Pons (tissue), 1 donor: ENCODE measurements at places on chromosomes 7 and 10.

GRCh38 chr10:30386801-30387588 lies 37.9 kb upstream of the MTPAP start:
- DNase-seq: no peak

GRCh38 chr10:106378251-106378650 lies 786.3 kb downstream of the SORCS1 start:
- no peak for DNase-seq

DNA sequence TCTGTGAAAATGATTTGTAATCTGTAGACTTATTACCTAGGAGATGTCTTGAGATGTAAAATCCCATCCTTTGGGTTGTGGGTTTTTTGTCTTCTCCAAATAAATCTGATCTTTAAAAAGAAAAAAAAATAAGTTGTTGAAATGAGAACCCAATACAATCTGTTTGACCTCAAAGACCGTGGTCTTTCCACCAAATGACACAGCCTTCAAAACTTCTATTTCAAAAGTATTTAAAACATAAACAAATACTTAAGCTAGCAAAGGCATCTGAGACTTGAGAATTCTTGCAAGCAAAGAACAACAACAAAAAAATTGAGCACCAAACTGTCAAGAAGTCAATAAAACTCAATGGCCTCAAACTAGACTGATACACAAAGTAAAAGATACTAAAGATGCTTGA lies 67.9 kb upstream of the HECW1 start:
- no peak for DNase-seq

GRCh38 chr10:58838561-58839208 lies 326.0 kb downstream of the BICC1 start:
- DNase-seq: no peak

GRCh38 chr10:79079054-79079397 lies 10.3 kb downstream of the ZMIZ1 start:
- DNase-seq: no peak

GRCh38 chr7:23418046-23418445 lies 52.2 kb downstream of the IGF2BP3 start:
- DNase-seq: no peak

GRCh38 chr7:135285547-135286233 lies 52.1 kb downstream of the STRA8 start:
- no peak for DNase-seq

DNA sequence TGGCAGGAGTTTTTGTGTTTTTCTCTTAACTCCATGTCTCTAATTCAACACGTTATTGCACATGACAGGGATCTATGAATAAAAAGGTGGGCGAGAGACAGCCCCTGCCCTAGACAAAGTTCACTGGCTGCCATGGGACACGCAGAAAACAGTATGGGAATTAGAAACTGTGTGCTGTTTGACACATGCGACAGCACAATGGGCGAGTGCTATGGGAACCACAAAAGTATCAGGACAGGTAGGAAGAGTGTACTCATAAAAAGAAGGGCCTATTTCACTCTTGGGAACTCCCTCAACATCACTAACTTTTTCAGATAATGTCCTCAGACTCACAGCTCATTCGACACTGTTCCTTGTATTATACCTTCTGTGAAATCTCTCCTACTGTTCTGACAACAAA lies 45.7 kb downstream of the MINDY3 start:
- DNase-seq: no peak

- no peak for DNase-seq
Measured at GRCh38 chr10:111233439-111233838, 156.6 kb downstream of the ADRA2A start.

DNA sequence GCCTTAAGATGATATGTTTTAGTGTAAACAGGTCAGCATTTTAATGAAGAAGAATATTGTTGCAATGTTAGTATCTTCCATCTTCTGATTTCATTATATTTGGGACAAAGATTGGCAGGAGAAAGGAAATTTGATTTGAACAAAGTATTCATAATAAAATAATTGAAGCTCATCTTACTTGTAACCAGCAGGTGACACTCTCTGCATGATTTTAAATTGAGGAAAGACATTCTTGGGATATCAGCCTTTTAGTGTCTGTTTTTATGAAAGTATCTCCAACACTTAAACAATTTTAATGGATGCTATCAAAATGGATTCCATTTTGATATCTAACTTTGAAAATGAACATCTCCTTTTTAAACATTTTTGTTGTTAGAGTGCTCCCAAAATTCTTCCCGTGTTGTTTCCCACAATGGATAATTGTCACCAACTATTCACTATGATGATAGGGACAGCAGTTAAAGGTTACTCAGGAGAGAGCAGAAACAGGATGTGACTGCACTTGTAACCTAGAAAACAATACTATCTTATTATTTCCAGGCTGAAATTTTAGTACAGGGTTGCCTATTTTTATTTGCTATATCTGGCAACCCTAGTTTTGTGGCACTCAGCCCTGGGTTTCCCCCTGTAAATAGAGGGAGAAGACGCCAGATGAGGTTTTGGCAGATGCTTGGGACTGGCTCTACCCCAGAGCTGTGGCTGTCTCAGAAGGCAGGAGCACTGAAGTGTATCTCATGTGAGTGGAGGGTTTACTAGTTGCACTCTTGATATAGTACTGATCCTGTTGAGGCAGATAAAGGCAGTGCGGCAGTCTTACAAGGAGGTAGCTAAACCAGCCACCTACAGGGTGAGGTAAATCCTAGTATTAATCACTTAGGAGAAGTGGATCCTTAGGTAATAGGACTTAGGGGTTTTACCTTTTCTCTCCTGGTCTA lies 31.0 kb upstream of the ABCB4 start:
- peak; percentile 45 for DNase-seq

GRCh38 chr7:51262796-51263531 lies 53.6 kb downstream of the COBL start:
- no peak for DNase-seq

GRCh38 chr10:6909905-6910560 lies 330.0 kb upstream of the PRKCQ start:
- no peak for DNase-seq

DNA sequence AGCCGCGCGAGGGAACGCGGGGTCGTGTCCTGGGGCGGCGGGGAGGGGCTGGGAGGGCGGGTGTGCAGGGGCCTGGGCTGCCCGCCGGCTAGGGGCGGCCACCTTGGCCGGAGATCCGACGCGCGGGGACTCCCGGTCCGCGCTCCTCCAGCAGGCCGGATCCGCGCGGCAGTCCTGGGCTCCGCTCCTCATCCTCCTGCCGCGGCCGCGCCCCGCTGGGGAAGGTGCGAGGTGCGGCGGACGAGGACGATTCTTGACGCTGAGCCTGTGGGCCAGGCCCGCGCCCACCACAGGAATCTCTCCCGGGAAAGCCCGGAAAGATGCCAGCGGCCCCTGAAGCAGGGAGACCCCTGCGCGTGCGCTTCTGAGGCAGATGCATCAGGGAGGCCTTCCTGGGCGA lies 6.6 kb upstream of the OGDHL start:
- DNase-seq: no peak

DNA sequence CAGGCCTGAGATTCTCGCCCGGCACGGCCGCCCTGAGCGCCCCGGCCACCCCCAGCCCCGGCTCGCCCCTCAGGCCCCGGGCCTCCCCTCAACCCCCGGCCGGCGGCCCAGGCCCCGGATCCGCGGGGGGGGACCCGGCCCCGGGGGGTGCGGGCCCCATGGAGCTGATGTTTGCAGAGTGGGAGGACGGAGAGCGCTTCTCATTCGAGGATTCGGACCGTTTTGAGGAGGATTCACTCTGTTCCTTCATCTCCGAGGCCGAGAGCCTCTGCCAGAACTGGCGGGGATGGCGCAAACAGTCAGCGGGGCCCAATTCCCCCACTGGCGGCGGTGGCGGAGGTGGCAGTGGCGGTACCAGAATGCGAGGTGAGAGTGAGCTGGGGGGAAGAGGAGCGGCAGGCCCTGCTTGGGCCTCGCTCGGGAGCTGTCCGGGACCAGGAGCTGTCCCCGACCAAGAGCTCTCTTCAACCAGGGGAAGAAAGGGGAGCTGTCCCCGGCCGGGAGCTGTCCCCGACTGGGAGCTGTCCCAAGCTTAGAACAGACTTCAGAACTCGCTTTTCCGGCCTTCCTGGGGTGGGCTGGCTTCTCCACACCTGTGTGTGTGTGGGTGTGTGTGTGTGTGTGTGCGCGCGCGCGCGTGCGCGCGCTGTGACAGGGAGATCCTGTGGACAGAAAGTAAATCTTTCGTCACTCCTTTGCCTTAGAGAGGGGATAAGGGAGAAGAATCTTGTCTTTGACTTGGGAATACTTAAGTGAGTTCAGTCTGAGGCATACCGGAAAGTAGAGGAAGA lies 510 bp downstream of the ZSWIM8 start:
- DNase-seq: no peak

GRCh38 chr7:81688622-81689411 lies 81.0 kb downstream of the HGF start:
- DNase-seq: peak; percentile 30

GRCh38 chr7:116273283-116273917 lies 63.1 kb downstream of the TES start:
- no peak for DNase-seq

GRCh38 chr7:3738964-3739363 lies 437.9 kb downstream of the SDK1 start:
- no peak for DNase-seq
